Hindlimb muscle (tissue), 1 donor: ENCODE measurements at places on chromosomes 11 and 22.

- peak; percentile 70 for DNase-seq
Measured at GRCh38 chr11:102111787-102112508, 1.7 kb downstream of the YAP1 start.

GRCh38 chr22:49449811-49450446 is 377.7 kb downstream of the BRD1 start:
- no peak for DNase-seq

DNA sequence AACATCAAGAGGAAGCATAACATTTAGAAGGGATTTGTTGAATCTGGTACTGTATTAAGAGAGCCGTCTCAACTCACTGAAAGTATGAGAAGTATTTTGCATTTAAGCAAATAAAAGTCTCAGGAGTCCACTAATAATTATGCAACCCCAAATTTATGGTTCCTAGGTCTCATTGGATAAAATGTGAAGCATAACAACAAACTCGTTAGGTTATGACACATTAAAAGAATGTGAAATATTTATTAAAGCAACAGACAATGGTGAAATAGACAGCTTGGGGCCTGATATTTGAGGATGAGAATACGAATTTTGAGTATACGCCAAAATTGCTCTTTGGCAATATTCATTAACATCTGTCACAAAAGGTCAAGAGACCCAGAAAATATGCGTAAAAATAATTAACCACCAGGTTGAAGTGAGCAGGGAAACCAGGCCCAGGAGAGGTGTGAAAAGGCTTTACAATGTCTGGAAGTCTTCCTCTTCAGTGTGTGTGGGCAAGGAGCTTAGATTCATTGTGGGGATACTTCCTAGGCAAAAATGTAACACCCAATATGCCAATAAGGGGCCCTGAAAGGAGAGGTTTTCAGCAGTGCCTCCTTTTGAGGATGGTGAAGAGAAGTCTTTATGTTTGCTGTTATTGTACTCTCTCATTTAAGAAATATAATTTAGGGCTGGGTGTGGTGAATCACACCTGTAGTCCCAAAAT is 89.2 kb downstream of the FDX1 start:
- no peak for DNase-seq

GRCh38 chr11:73547706-73548595 is 50.0 kb downstream of the FAM168A start:
- no peak for DNase-seq

DNA sequence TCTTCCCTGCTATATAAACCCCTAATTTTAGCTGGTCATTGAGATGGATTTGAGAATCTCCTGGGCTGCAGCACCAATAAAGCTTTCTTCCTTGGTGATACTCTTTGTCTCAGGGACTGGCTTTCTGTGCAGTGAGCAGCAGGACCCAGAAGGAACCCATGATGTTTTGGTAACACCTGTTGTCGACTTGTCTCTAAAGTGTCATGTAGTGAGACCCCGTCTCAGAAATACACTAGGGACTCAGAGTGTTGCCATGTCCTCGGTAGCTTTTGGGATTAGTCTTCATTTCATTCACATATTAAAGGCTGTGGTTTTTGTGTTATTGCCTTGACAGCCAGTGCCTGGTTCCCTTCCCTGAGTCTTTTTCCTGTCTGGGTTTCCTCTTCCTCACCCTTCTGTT is 1078.7 kb downstream of the TBC1D22A start:
- DNase-seq = no peak

GRCh38 chr11:85787809-85788760 is 22.9 kb downstream of the SYTL2 start:
- DNase-seq = no peak

DNA sequence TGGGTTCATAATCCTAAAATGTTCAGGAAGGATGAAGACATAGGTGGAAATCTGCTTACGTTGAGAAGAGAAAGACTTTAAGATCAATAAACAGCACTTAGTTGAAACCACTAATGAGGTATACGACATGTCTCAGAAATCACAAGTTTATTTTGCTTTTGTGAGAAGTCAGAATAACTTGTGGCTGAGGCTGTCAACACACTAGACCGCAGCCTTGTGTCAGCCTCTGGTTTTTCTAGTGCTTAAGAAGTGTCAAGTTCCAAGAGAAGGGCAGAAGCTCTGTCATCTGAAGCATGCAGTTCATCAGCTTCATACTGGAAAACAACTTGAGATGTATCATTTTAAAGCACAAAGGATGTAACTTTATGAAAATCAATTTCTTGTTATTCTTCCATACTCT is 420.9 kb downstream of the METTL15 start:
- DNase-seq = no peak

DNA sequence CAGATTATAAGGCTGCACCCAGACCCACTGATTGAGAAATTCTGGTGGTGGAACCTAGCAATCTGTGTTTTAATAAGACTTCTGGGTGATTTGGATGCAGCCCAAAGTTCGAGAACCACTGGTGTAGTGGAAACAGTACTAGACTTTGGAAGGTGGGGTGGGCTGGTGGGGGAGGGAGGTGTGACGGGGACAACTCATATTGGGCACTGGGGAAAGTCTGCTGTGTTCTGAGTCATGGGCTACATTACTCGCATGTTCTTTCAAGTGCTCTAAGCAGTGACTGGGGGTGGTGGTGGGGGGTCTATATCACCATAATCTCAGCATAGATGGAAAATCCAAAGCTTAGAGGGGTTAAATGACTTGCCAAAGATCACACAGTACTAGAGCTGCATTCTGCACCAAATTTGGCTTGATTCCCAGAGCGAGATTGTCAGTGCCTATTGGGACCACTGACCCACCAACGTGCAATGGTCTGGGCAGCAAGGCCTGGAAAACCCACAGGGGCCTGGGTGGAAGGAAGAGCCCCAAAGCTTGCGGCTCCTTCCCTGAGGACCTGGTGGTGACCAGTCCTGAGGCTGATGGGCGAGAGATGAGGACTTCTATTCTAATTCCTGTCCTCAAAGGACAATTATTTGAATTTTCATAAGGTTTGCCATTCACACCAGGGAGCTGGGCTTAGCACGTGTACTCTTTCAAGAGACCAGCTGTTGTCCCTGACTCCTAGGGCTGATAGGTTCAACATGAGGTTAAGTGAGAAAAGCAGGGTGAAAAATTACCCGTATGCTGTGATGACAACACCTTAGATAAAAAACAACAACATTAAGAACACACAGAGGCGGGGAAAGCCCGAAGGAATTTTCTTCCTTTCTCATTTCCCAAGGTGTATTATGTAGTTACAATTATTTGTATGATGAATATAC is 77.5 kb upstream of the NARS2 start:
- DNase-seq = no peak

DNA sequence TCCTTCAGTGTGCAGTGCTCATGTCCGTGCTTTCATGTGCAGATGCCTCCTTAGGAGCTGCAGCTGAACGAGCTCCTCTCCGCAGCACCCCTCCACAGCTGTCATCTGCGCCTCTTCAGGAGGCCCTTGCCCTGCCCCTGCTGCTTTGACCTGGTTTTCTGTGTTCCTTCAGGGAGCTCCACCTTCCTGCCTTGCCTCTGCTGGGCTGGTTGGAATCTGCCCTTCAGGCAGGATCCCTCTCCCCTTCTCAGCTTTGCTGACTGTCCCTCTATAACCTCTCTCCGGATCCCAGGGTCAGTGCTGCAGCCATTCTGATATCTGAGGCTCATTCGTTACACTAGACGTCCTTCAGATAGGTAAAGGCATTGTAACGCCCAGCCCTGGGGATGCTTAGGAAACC is 67.9 kb downstream of the SCN3B start:
- DNase-seq = no peak

GRCh38 chr11:95248666-95249467 is 17.9 kb upstream of the SESN3 start:
- DNase-seq = no peak

GRCh38 chr11:44629732-44630345 is 64.4 kb downstream of the CD82 start:
- DNase-seq = no peak
